ENCODE measurements at places on chromosomes 3 and 15. TPM values are rescaled to one million over a fixed set of nuclear protein-coding genes. Genes with fewer than 3 reads are reported as not detected.

Gene LRRC2
- total RNA-seq = 0.36 TPM

Gene ACAP2
- total RNA-seq = 46.0 TPM

- no peak for DNase-seq
These were observed 67.4 kb downstream of the CORO2B start for GRCh38 chr15:68646156-68646555.

GRCh38 chr15:79657722-79658121, 225.6 kb downstream of the MINAR1 start:
- DNase-seq = no peak

- DNase-seq = peak; percentile 76
These were observed 5.7 kb downstream of the THBS1 start for GRCh38 chr15:39586387-39587095.

- no peak for DNase-seq
These were observed 33.1 kb upstream of the EIF5A2 start for GRCh38 chr3:170941551-170941950.

All from astrocyte (in vitro differentiated cells and primary cell).